ENCODE measurements at places on chromosomes 7 and 10. TPM values are rescaled to one million over a fixed set of nuclear protein-coding genes. Genes with fewer than 3 reads are reported as not detected.

STAG3 gene
- polyA plus RNA-seq = 33.9 TPM

RRP12 gene
- 20.9 TPM for polyA plus RNA-seq

CPA4 gene
- polyA plus RNA-seq = 1.6 TPM

SLC35G1 gene
- 15.2 TPM for polyA plus RNA-seq

PTPRN2 gene
- 69.9 TPM for polyA plus RNA-seq

MINPP1 gene
- 23.0 TPM for polyA plus RNA-seq

PTCD1 gene
- 5.3 TPM for polyA plus RNA-seq

MCMBP gene
- 31.1 TPM for polyA plus RNA-seq

FBXL13 gene
- 2.2 TPM for polyA plus RNA-seq

KLF14 gene
- 0.11 TPM for polyA plus RNA-seq

ARF5 gene
- polyA plus RNA-seq = 293 TPM

CNTNAP2 gene
- polyA plus RNA-seq = 60.8 TPM

TAS2R3 gene
- polyA plus RNA-seq = 0.33 TPM

STAMBPL1 gene
- 10.4 TPM for polyA plus RNA-seq

AGR3 gene
- polyA plus RNA-seq = 1.4 TPM

SLC29A3 gene
- polyA plus RNA-seq = 9.3 TPM

TMEM140 gene
- 11.2 TPM for polyA plus RNA-seq

CYP2W1 gene
- polyA plus RNA-seq = 0.44 TPM

CHRM2 gene
- 10.5 TPM for polyA plus RNA-seq

VPS37D gene
- 29.2 TPM for polyA plus RNA-seq

UNC5B gene
- polyA plus RNA-seq = 23.8 TPM

PLPP4 gene
- 31.1 TPM for polyA plus RNA-seq

PLEKHS1 gene
- polyA plus RNA-seq = 0.08 TPM

OGDHL gene
- 27.9 TPM for polyA plus RNA-seq

TMEM130 gene
- polyA plus RNA-seq = 154 TPM

CALML5 gene
- polyA plus RNA-seq = not detected

C10orf62 gene
- polyA plus RNA-seq = not detected

HECW1 gene
- polyA plus RNA-seq = 20.9 TPM

KIF11 gene
- 13.6 TPM for polyA plus RNA-seq

SPDYE18 gene
- polyA plus RNA-seq = 1.5 TPM

NRAP gene
- 0.08 TPM for polyA plus RNA-seq

PNLIPRP2 gene
- polyA plus RNA-seq = 0.18 TPM

CPN1 gene
- polyA plus RNA-seq = 0.24 TPM

ZCWPW1 gene
- 6.6 TPM for polyA plus RNA-seq

AKR1C8 gene
- not detected for polyA plus RNA-seq

GPR85 gene
- polyA plus RNA-seq = 34.6 TPM

HABP2 gene
- polyA plus RNA-seq = 0.09 TPM

ASZ1 gene
- polyA plus RNA-seq = not detected

TRIM73 gene
- 5.1 TPM for polyA plus RNA-seq

SLC26A5 gene
- polyA plus RNA-seq = 0.30 TPM

STEAP1 gene
- polyA plus RNA-seq = 1.2 TPM

CALN1 gene
- polyA plus RNA-seq = 20.6 TPM

PPP1R9A gene
- polyA plus RNA-seq = 23.4 TPM

RNF148 gene
- not detected for polyA plus RNA-seq

MACROH2A2 gene
- polyA plus RNA-seq = 77.5 TPM

DOCK1 gene
- polyA plus RNA-seq = 39.0 TPM

ZC3HAV1L gene
- 10.4 TPM for polyA plus RNA-seq

BICC1 gene
- polyA plus RNA-seq = 9.7 TPM

GNG11 gene
- 14.6 TPM for polyA plus RNA-seq

NAT16 gene
- polyA plus RNA-seq = 6.9 TPM

ST8SIA6 gene
- 9.2 TPM for polyA plus RNA-seq

NPFFR1 gene
- 1.7 TPM for polyA plus RNA-seq

IFIT5 gene
- 30.9 TPM for polyA plus RNA-seq

NRCAM gene
- 133 TPM for polyA plus RNA-seq

MYOF gene
- 10.7 TPM for polyA plus RNA-seq

GIMAP8 gene
- 3.9 TPM for polyA plus RNA-seq

MYL10 gene
- polyA plus RNA-seq = not detected

All from spinal cord (tissue), 10 donors.